NCI-H82 (cell line): ENCODE measurements at places on chromosomes 2 and 18.
A peak's percentile ranks its signal among the peaks of the same experiment; 100 is the strongest.

- DNase-seq = no peak
These were observed 56.3 kb downstream of the RTTN start for GRCh38 chr18:70149156-70149555.

- no peak for DNase-seq
These were observed 562.5 kb downstream of the PARD3B start for GRCh38 chr2:205107810-205108209.

GRCh38 chr2:111698743-111699554, 185.0 kb downstream of the ANAPC1 start:
- peak; percentile 51 for DNase-seq

GRCh38 chr2:37912056-37912455, 13.0 kb upstream of the RMDN2 start:
- DNase-seq = no peak

DNA sequence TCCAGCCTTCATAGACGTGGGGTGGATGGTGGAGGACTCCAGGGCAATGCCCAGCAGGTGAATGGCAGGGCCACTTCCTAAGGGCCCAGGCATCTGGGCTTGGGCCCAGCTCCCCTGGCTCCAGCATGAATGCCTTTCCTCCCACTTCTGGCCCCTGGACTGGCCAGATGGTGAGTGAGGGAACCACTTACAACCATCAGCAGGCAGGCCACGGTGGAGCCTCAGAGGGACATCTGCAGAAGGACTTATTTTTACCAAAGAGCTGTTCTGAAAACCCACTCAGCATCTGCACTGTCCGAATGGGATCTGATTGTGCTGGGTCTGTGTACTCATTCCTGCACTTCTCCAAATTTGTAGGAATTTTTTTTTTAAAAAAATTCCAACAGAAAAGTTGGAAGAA, 69.6 kb downstream of the SNTG2 start:
- DNase-seq = no peak

- no peak for DNase-seq
These were observed 446 bp upstream of the EFHD1 start for GRCh38 chr2:232632904-232633412.

- DNase-seq = no peak
These were observed 164.1 kb downstream of the GREB1L start for GRCh38 chr18:21406116-21406515.

DNA sequence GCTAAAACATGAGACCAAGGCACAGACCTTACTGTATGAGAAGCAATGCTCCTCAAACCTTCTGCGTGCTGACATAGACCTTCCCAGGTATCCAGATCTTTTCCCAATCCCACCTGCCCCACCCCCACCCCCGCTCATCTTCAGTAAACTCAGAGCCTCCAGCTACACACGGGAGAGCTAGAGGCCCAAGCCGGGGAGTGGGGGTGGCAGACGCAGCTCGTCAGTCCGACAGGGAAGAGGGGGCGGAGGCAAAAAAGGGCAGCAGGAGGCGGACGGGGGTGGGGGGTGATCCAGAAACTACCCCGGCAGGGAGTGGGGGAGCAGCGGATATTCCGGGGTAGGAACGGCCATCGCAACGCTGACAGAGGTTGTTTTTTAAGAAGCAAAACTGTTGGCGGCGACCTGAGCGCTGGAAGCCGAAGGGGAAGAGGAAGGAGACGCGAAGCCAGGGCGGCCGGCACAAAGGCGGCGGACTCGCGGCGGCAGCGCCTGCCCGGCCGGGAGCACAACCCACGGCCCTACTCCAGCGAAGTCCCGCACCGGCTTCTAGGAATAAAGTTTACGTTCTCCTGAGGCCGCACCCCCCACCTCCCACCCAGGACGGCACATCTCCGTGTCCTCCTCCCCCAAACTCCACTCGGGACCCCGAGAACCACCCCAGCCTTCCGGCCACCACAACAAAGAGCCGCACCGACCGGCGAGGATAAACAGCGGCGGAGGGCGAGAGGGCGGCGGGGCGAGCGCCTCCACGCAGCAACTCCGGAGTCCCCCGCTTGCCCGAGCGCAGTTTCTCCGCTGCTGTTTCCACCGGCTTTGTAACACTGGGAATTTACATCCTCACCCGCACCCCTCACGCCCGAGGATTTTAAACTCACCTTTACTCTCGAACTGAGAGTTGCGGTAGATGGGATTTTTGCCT, 722 bp downstream of the BAZ2B start:
- DNase-seq = peak; percentile 98

DNA sequence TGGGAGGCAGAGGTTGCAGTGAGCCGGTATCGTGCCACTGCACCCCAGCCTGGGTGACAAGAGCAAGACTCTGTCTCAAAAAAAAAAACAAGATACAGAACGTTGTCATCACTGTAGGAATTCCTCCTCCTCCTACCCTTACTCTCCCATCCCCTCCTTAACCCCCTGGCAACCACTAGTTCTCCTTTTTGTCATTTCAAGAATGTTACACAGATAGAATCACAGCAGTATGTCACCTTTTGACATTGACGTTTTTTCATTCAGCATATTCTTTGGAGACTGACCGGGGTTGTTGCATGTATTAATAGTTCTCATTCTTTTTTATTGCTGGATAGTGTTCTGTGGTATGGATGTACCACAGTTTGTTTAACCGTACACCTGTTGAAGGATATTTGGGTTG, 32.4 kb downstream of the TTLL4 start:
- no peak for DNase-seq

DNA sequence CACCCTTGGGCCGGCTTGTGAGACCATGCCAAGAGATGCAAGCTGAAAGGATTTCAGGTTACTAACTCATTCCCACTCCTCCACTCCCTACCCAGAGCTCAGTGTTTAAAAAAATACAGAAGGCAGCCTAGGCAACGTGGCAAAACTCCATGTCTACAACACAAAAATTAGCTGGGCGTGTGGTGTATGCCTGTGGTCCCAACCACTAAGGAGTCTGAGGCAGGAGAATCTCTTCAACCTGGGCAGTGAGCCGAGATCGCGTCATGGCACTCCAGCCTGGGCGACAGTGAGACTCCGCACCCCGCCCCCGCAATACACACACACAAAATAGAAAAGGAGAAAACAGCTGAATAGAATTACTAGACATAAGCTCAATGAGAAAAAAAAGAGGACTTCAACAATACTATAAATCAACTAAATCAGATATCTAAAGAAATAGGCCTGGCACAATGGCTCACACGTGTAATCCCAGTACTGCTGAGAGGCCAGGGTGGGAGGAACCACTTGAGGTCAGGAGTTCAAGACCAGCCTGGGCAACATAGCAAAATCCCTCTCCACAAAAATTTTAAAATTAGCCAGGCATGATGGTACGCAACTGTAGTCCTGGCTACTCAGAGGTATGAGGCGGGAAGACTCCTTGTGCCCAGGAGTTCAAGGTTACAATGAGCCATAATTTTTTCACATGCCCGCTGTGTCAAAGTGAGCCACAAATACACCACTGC, 10.1 kb downstream of the IWS1 start:
- DNase-seq = no peak

GRCh38 chr2:179435566-179435965, 170.9 kb upstream of the SESTD1 start:
- no peak for DNase-seq

DNA sequence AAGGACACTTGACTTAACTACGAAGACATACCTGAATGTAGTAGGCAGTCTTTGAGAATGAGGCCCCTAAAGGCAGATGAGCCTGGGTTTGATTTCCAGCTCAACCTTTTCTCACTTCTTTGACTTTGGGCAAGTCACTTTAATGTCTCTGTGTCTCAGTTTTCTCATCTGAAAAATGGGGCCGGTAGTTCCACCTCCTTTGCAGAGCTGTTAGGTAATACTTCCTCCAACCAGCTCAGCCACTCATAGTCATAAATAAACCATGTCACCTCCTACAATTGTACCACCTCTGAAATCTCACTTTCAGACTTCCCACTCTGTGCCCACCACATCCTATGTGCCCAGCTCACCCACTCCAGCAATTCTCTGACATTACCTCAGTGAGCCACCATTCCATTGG, 10.4 kb downstream of the ARHGAP25 start:
- no peak for DNase-seq

DNA sequence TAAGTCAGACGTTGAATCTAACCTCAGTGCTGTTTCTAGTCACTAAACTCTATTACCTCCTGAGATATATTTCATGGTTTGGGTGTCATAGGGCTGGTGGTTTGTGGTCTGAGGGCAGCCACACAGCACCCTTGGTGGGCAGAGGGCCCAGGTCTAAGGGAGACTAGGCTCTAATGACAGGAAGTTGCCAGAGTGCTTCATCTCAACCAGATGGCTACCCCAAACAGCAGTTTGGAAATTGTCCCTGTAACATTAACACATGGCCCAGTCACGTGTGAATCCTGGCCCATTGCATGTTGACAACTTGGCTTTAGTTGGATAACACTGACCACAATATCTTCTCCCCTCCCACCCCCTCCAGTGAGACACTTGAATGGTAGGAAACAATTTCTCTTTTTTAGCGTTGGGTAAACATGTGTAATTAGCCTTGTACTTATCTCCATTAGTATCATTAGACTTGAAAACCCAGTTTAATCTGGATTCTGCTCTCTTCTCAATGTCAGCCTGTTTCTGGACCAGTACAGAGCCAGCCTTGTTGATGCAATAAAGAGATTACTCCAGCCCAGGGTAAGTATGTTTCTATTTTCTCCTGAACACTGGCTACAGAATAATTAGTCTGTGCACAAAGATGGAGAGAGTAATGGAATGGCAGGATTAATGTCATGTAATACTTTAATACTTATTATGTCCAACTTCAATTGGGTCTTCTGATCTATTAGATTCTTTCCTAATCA, 187.8 kb upstream of the SIX3 start:
- DNase-seq = peak; percentile 96

DNA sequence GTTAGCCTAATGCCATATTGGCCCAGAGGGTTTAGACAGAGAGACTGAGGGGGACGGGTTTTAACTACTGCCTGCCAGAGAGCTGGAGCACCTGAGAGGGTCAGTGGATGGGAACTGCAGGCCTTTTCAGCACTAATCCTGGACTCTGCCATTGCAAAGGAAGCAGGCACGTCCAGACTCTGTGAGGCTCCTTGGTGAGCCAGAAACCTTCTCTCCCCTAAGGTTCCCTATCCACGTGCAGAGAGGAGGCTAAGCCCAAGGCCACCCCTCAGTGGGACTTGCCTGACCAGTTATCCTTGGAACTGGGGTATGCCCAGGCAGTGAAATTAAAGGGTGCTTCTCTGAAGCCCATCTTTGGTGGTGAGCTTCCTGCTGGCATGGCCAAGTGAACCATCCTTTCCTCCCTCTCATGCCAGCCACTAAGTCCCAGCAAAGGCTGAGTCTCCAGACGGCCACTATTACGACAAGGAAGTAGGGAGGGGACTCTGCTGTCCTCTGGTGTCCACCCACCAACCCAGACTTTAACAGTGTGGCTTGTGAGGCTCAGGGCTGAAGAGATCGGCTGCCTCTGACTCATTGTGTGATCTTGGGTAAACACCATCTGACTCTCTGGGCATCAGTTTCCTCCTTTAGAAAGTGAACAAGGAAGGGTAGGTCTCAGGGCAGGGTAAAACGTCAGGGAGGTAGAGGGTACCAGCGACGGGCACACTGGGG, 3.9 kb upstream of the MLPH start:
- no peak for DNase-seq

DNA sequence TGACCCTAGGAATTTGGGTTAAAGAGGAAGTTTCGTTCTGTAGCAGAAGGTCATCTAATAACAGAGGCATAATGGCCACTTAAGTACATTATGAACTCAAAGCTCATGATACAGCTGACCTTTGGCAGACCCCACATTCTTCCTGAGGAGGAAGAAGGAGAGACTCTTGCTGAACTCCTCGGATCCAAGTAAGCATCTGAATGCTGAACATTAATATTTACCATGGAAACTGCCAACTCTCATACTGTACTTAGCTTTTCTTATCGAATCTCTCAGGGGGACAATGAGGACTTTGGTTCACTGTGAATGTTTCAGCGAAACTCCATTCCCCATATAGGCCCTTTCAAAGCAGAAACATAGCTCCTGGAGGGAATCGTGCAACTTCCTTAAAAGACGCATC, 781.4 kb upstream of the GYPC start:
- no peak for DNase-seq

- DNase-seq = no peak
These were observed 61.4 kb upstream of the NEUROD1 start for GRCh38 chr2:181741756-181742155.

DNA sequence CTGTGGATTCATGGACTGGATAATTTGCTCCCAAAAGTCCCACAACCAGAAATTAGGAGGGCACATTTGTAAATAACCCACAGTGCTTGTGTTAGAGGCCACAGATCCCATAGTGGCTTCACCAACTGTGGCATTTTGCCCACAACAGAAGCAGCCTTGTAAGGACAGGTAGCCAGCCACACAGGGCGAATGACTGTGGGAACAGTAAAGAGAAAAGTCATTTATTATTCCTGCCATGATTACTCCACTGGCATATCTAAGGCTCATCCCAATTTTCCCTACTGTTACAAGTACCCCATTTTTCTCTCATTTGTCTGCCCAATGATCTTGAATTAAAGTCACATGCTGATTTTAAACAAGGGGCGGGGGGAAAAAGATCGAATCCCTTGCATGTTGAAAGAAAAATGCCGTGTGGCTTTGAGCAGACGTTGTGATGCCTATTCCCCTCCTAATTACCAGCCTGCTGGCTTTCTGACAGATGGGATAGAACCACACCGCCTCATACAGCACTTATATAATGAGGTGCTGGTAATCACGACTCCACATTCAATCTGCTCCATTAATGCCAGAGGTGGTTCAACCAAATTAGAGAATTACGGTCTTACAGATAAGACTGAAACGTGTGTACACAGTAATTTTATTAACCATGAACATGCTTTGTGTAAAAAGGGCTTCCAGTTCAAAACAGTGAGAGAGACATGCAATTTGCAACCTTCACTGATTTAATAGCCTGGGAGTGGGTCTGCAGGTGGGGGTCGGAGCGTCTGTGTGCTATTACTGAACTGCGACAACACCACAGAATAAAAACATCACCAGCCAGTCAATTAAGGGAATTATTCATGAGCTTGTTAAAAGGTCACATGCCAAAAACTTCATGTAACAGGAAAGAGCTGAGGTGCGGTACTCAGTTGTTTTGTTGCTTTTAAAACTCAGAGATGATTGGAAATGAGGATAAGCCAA, 196.0 kb downstream of the TMEM163 start:
- DNase-seq = peak; percentile 96

GRCh38 chr2:105777031-105777482, 32.3 kb downstream of the NCK2 start:
- DNase-seq = no peak

GRCh38 chr18:63299837-63300745, 19.5 kb downstream of the BCL2 start:
- DNase-seq = no peak

GRCh38 chr2:49044350-49045079, 109.8 kb downstream of the FSHR start:
- DNase-seq = peak; percentile 56

- peak; percentile 84 for DNase-seq
These were observed 132.5 kb downstream of the SPHKAP start for GRCh38 chr2:228048838-228049490.

GRCh38 chr18:74497778-74498177, 1.6 kb downstream of the CNDP2 start:
- no peak for DNase-seq

DNA sequence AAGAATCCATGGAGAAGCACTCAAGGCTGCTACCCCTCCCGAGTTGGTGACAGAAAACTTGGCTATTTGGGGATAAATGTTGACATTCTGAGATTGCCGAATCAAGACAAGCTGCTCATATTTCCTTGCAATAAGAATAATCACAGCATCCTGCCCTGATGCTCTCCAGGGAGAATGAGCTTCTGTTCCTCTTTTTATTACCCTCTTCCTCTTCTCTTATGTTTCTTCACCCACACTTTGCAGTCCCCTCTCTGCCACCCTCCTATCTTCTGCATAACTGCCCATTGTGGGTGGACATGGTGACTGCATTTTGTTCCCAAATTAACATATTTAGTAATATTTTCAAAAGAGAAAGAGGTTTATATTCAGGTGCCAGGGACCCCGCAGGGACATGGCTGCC, 11.9 kb upstream of the MSGN1 start:
- no peak for DNase-seq
